GM23338 (cell line): ENCODE measurements at places on chromosomes 12 and 14.
A peak's percentile ranks its signal among the peaks of the same experiment; 100 is the strongest.

- peak; percentile 39 for DNase-seq
These were observed 40.4 kb upstream of the LDHB start for GRCh38 chr12:21697904-21698630.

- no peak for DNase-seq
These were observed 35.4 kb downstream of the SGPP1 start for GRCh38 chr14:63692310-63693020.

DNA sequence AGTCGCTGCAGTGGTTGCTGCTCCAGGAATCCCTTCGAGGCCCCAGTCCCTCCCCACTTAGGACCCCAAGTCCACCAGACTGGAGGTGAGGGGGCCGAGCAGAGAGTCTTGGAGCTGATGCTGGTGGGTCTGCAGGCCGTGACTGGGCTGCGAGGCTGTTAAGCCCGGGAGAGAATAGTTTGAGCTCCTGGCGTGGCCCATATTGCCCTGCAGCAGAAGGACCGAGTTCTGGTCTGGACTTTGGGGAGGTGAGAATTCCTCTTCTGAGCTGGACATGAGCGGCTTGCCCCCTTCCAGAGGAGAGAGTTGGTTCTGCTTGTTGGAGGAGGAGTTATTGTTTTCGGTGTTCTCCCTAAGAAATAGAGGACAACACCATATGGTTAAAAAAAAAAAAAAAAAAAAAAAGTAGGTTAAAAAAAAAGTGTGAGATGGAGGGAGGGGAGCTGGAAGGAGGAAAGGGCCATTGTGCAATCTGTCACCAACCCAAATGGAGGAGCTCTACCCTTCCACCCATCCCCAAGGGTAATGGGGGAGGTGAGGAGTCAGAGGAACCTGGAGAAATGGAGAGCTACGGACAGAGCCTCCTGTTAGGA lies 3.0 kb downstream of the SIX1 start:
- DNase-seq, result peak; percentile 78

DNA sequence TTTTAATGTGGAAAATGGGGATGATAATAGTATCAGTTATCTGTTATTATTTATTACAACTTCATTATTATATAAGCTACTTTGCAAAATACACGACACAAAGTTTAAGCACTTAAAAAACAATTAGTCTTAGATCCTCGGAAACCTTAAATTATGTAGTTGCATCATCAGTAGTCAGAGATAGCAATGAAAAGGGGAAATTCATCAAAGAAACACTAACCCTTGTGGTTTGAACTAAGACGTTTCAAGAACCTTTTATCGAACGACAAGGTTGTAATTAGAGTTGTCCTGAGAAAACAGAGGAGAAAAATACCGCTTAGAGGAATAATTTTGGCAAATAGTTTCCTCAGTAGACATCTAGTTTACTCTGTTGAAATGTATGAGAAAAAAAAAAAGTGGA lies 198.5 kb downstream of the PTPRO start:
- DNase-seq, result no peak

DNA sequence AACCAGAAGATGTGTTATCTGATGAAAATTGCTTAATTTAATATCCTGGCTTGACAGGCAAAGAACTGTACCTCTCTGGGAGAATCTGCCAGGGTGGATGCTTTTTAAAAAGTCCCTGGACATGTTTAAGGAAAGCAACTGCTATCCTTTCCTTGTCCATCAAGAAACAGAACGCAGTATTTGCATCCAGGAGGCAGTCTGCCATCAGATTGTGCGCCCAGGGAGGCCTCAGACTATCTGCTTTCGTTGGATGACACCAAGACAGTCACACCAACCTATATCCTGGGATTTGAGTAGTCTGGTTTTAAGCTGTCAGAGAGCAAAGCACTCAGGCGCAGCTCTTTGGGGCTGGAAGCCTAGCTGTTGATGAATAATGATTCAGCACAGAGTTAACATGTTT lies 121.9 kb downstream of the TBX5 start:
- DNase-seq, result no peak
